C1 segment of cervical spinal cord (tissue), 14 donors: ENCODE measurements at places on chromosomes 3 and 15.

DNA sequence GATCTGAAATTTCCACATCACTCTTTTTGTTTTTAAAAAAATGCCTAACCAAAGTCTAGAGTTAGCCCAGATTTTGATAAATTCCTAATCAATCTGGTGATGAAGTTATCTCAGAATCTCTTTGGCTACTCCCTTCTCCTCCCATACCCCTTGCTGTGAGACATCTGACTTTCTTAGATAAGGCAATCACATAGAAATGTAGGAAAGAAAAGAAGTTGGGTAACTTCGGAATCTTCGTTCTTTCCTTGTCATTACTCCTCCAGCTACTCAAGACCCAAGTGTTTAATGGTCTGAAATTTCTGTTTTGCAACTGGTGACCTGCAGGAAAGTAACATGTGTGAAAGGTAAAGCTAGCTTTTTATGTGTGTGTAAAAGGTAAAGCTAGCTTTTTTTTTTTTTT, 37.8 kb downstream of the MYL3 start:
- DNase-seq, result no peak

DNA sequence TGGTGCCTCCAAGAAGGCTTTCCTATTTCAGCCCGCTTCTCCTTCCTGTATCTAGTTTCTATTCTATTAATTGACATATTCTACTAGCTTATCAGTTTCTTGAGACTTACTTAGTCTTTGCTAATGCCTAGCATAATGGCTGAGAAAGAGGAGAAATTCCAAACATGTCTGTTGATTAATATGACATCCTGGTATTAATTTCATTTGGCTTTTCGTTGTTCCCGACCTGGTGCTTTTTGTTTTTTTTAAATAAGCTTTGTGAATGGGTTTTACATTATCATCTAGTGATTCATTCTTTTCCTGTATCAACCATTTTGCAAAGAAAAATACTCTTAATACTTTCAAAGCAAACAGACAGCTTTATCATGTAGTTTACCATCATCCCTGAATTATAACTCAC, 13.1 kb downstream of the WDR53 start:
- no peak for DNase-seq

DNA sequence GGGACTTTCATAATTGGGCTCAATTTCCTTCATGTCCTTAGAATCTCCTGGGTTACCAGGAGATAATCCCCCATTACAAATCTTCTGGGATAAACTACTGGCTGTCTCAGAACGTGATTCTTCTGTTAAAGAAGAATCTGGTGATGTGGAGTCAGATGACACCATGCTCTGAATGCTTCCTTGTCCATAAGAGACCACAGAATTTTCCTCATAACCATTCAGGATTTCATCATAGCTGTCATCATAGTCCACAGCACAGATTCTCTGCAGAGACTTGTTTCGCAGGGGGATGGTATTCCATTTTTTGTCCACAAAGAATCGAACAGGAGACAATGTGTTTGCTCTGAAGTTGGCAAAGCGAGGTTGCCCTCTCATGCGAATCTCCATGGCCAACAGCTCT, 109.8 kb upstream of the TSPAN3 start:
- DNase-seq, result no peak

DNA sequence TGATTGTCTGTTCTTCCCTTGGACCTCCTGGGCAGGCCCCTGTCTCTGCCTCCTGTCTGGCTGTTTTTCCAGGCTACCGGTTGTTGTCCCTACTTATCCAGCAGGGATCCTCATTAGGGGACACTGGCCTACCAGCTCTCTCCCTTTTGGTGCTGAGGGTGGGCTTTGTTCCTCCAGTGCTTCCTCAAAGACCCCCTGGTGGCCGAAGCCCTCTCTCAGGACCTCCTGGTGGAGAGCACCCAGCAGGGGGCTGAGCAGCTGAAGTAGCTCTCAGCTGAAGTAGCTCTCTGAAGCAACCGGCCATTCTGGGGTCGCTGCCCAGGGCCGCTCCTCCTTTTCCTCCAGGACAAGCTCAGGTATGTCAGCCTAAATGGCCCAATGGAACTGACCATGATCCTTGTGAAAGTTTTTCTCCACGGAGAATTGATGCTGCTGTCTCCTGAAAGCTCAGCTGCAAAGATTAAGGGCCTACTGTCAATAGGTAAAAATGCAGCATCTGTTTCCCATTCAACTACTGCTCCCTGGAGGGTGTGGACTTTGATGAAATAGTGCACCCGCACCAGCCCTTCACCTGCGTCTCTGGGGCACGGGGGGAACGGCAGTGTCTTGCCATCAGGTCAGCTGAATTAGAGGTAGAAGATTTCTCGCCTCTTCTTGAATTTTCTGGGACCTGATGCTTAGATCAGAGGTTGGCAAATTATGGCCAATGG, 27.6 kb downstream of the ARNT2 start:
- no peak for DNase-seq

DNA sequence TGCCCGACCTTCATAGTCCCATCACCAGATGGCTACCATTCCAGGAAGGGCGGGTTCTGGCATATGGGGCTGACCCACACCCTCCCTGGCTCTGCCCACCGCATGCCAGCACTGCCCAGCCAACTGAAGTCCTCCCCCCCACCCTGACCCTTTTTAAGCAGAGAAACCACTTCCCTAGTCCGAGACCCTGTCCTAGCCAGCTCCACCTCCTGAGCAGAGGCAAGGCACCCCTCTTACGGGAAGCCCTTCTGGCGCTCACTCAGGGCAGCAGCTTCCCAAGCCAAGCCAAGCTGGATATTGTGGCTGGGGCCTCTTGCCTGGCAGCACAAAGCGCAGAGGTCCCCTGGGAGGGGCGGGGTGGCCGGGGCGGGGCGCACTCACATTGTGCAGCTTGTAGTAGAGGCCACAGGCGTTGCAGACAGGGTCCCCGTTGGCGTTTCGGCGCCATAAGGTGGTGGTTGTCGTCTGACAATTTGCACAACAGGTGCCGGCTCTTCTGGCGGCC, 11.5 kb downstream of the GATA2 start:
- no peak for DNase-seq

- DNase-seq, result no peak
Observed at GRCh38 chr3:159059395-159059794, 257.5 kb downstream of the MFSD1 start.

DNA sequence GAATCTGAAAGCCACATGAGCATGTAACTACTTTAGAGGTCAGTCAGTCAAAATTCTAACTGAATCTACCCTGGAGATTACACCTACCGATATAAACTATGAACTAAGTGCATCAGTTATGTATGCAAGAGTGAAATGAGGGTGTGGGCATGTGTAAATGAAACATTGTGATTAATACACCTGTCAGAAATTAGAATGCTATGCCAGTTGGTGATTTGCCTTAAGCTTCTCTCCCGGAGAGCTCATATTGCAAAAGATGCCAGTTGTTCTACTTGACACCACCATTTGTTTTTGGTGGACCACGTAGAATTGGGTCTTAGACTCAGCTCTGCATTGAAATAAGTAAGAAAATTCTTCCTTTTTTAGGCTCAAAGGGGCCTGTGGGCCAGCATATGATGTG, 91.0 kb upstream of the KBTBD8 start:
- no peak for DNase-seq

GRCh38 chr3:46953234-46954010, 23.1 kb downstream of the CCDC12 start:
- DNase-seq, result no peak

GRCh38 chr3:84906065-84906464, 52.7 kb upstream of the CADM2 start:
- DNase-seq, result no peak

- no peak for DNase-seq
Observed at GRCh38 chr3:89571707-89572106, 464.3 kb downstream of the EPHA3 start.

- DNase-seq, result no peak
Observed at GRCh38 chr3:43674345-43675085, 16.2 kb upstream of the ABHD5 start.

DNA sequence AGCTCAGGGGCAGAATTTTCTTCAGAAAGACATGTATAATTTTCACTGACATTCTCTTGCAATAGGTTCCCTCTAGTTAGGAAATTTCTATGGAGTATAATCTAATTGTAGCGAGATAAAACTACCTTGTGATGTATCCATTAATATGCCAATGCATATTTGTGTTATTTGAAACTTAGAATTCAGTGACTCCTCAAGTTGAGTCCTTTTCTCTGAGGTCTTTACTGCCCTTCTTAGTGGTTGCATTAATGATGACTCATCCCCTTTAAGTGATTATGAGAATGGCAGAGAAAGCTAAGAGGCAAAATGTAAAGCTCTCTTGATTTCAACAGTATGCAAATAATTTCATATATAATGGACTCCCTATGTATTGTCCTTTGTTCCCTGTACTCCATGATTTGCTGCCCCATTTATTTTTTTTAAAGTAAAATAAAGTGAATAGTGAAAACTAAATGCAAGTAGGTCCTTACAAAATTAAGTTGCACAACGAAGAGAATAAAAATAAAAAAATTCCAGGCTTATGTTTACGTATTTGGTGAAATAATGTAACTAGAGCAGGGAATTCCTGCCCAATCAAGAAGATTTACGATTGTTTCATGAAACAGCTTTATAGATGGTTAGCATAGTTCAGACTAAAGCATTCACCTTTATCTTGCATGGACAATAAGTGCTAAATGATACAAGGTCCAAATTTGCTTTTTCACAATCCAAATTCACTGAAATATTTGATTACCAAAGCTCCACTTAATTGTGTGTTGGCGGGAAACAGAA, 78.1 kb downstream of the ZPLD1 start:
- DNase-seq, result no peak

- no peak for DNase-seq
Observed at GRCh38 chr3:120163026-120163425, 68.8 kb upstream of the GSK3B start.

DNA sequence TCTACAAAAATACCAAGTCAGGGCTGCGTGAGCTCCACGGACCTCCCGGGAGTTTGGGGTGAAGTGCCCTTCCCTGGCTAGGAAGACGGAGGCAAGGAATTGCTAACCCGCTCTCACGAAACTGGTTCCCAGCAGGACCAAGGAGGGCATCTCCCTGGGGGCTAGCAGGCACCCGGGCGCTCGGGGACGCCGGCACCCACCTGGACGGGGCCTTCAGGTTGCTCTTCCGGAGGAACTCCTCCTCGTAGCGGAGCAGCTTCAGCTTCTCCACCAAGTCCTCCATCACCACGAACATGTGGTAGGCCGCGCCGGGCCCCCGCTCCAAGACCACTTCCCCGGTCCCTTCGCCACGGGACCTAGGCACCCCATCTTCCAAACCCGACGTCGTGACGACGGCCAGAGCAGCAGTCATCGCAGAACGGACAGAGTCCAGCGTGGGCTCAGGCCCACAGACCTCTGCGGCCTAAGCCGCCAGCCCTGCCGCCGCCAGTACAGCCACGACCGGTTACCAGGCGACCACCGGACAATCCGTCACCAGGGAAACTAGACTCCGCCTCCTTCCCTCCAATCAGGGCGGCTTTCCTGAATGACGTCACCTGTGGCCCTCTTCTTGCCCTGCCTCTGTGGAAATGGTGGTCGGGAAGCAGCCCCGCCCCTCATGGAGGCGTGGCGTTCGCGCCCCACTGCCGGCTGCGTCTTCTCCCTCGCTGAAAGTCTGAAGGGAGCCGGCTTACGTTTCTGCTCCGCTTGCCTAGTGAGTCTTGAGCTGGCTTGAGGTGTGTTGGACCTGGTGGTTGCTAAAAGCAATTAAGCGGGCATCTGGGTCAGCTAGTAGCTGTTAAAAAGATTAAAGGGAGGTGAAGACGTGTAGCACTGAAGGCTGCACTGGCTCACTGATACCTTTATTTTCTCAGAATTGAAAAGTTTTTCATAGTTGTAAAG, at the start of gene IFT57:
Gene IFT57, minus strand, starts transcription at position 514 of the 942 bp plus-strand sequence. Its CDS starts 102 bp downstream, at position 412.
- peak; percentile 94 for DNase-seq

DNA sequence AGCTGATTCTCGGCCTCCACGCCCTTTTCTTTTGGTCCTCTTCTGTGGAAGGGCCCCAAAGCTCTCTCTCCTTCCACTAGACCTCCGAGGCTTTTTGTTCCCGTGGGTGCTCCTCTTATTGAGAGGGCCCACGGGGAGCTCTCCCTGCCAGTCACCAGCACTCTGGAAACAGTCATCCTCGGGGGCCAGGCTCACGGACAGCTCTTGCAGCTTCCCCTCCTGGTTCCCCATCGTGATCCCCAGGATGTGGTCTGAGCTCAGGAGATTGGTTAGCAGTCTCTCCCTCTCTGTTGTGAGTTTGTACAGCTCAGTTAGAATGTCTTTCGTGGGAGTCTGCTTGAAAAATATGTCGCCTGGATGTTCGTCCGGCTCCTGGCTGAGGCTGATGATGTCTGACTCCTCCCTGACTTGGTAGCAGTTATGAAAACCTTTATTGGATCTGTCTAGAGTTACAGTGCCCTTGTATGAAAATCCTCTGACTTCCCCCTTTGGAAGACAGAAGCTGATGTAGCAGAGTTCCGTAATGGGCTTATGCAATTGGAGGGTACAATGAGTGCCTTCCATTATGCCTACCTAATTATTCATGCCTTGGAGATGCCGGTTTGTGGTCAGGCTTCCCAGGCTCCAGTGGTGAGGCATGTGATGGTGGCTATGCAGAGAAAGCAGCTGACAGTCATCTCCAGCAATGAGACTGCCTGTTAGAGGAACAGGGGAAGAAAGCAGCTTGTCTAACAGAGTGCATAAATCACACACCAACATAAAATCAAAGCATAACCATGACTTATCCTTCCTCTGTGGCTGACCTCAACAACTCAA, 40.0 kb downstream of the FMN1 start:
- no peak for DNase-seq

- DNase-seq, result no peak
Observed at GRCh38 chr15:38216763-38217162, 35.9 kb upstream of the SPRED1 start.
